ENCODE measurements at places on chromosomes 13 and 19.

- no peak for DNase-seq
These were observed 24.5 kb upstream of the CEACAM8 start for GRCh38 chr19:42619271-42619670.

GRCh38 chr13:41621716-41622431 lies 164.5 kb downstream of the RGCC start:
- no peak for DNase-seq

GRCh38 chr13:111241006-111241755 lies 79.3 kb upstream of the TEX29 start:
- no peak for DNase-seq

- DNase-seq, result no peak
These were observed 1.8 kb upstream of the ATP4A start for GRCh38 chr19:35565016-35565856.

DNA sequence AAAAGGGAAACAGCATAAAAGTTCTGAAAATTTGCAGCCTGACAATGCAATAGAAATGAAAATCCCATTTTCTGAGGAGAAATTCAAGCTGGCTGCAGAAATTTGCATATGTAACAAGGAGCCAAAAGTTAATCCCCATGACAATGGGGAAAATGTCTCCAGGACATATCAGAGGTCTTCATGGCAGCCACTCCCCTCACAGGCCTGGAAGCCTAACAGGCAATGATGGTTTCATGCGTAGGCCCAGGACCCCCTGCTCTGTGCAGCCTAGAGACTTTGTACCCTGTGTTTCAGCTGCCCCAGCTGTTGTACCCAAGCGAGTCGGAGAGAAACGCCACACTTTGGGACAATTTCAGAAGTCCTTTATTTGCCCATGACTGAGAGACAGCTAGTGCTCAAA lies 701.3 kb upstream of the KLHL1 start:
- no peak for DNase-seq

GRCh38 chr13:46041419-46041839 lies 11.1 kb downstream of the ZC3H13 start:
- no peak for DNase-seq

DNA sequence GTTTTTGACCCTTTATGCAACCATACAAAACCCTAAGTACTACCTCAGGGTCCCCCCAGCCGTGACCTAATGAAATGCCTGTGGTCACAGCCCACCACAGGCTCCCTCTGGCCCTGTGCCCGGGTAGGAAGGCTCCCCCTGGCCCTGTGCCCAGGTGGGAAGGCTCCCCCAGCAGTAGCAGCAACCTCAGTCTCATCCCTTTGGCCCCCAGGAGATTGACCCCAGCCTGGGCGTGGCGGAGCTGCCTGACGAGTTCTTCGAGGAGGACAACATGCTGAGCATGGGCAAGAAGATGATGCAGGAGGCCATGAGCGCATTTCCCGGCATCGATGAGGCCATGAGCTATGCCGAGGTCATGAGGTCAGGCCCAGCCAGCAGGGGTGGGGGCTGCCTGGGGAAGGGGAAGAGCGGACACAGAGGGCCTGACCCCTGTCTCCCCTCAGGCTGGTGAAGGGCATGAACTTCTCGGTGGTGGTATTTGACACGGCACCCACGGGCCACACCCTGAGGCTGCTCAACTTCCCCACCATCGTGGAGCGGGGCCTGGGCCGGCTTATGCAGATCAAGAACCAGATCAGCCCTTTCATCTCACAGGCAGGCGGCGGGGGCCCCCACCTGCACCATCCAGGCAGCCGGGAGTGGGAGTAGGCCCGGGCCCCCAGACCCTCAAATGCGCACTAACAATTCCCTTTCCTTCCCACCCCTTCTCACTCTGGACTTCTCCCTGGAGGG lies 6.3 kb upstream of the BEST2 start:
- no peak for DNase-seq

DNA sequence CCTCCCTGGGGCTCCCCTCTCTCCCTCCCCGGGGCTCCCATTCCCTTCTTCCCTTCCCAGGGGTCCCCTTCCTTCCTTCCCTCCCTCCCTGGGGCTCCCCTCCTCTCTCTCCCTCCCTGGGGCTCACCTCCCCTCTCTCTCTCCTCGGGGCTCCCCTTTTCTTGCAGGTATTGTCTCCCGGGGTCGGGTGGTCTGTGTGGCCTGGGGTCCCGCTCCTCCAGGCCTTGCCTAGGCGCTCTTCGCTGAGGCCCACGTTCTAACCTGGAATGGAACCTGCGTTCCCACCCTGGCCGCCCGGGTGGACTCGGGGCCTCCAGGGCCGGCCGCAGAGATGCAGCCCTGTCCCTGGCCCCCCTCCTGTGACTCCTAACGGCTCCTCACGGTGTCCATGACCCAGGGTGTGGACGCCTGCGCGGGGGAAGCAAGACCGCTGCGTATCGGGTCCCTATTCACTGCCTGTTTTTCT lies 940 bp upstream of the DCUN1D2 start:
- DNase-seq, result no peak

DNA sequence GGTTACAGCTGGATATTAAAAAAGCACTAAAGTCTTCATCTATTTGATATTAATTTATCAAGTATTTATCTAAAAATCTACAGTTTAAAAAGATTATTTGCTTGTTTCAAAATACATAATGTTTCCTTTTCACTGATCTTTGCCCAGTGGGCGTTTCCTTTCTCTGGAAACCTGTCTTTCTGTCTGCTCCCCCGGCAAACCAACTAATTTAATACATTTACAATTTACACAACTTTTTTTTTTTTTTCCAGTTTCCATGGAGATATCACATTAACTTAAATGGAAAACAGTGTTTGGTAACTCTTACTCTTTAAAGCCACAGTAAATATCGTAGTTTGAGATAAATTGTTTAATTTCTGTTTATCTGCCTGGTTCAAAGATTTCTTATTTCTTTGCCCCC lies 5.3 kb downstream of the GPC6 start:
- no peak for DNase-seq

- no peak for DNase-seq
These were observed at the start of gene NTN5 for GRCh38 chr19:48672994-48673393. Gene NTN5 (minus strand): TSS chr19:48673017. CDS start chr19:48670986, 2,031 bp downstream.

DNA sequence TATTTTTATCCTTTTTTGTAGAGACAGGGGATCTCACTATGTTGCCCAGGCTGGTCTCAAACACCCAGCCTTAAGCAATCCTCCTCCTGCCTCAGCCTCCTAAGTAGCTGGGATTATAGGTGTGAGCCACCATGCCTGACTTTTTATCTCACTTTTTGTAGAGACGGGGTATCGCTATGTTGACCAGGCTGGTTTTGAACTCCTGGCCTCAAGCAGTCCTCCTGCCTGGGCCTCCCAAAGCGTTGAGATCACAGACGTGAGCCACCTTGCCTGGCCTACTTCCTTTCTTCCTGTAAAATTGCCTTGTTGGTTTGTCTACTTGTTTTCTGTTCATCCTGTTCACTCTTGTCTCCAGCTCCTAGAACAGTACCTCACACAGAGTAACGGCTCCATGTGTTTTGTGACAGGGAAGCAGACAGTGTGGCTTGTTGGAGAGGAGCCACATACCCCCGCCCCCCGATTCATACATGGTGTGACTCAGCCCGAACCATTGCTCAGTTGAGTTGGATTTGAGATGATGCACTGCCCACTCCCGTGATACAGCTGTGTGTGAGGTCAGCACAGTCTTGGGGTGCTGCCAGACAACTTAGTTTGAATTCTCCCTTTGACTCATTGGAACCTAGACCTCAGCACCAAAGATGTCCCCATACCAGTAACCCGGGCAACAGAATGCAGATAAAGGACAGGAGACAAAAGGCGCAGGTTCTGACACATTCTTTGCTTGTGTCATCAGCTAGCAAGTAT lies 34.2 kb downstream of the GPR42 start:
- DNase-seq, result no peak

DNA sequence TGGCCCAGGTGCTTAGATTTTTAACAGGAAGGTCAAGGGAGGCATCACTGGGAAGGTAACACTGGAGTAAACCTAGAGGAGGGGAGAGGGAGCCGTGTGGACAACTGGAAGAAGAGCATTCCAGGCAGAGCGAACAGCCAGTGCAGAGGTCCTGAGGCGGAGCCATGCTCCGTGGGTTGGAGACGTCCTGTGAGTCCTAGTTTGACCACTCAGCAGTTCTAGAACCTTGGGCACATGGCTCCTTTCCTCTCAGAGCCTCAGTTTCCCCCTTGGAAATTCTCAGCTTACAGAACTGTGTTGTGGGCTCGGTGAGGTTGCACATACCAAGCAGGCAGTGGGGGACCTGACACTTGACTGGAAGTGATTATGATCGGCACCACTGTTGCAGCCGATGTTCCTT lies 130.9 kb downstream of the DPF1 start:
- no peak for DNase-seq

- no peak for DNase-seq
These were observed 5.7 kb downstream of the WDR62 start for GRCh38 chr19:36060430-36060829.

DNA sequence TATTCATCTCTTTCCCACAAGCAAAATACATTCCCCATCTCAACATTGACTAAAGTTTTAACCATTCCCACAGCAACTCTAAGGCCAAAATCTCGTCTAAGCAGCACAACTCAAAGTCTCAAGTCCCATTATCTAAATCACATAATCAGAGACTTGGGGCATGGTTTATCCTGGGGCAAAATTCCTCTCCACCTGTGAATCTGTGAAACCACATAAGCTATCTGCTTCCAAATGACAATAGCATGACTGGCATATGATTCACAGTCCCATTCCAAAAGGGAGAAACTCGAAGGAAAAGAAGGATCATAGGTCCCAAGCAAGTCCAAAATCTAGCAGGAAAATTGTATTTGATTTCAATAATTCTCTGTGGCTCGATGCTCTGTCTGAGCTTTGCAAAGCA lies 73.0 kb downstream of the ANKRD10 start:
- no peak for DNase-seq

GRCh38 chr19:57587529-57587928 lies 3.6 kb downstream of the ZIK1 start:
- no peak for DNase-seq
